ENCODE measurements at places on chromosomes 3 and 15.

- no peak for DNase-seq
Measured at GRCh38 chr15:61946778-61947177, 113.5 kb downstream of the VPS13C start.

GRCh38 chr15:34708422-34708821, 46.4 kb downstream of the GJD2 start:
- peak; percentile 19 for DNase-seq

GRCh38 chr3:25377042-25377441, 51.0 kb upstream of the RARB start:
- no peak for DNase-seq

DNA sequence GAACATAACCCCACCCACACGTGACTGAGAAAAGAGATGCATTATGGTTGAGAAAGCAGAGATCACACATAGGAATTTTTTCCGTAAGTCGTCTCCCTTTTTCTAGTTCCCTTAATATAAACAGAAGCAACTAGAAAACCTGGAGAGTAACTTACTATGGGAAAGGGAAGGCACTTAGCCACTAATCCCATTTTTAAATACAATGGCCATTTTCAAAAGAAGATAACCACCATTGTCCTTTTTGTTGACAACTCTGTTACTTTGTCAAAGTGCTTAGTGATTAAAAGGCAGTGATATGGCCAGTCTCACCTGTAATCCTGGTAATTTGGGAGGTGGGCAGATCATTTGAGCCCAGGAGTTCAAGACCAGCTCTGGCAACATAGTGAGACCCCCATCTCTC, 184.4 kb upstream of the UMPS start:
- DNase-seq, result no peak

- DNase-seq, result no peak
Measured at GRCh38 chr15:68371160-68371559, 60.8 kb downstream of the ITGA11 start.

DNA sequence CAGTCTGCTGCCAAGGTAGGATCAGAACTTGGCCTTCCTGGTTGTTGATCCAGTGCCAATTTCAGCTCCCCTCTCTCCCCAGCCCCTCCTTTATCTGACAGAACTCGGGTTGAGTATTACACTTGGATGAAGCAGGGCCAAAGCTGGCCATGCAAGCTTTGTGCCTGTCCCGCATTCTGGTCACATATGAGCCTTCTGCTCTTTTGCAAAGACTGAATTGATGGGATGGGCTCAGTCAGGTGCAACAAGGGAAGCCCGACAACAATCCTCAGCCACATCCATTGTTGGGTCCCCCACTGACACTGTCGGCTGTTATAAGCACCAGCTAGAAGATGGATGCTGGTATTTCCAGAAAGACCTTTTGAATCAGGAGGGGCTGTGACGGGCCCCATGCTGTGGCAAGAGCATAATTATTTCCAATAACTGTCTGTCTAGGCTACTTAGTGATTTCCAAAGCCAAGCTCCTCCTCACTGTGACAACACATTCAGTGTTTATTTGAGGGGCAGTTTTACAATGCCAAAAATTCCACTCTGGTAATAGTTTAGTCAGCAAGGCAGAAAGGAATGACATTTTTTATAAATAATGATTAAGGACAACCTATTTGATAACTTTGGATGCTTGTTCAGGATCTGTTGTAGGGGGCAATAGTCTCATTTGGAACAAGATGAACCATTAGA, 146.8 kb upstream of the FRMD4B start:
- no peak for DNase-seq

DNA sequence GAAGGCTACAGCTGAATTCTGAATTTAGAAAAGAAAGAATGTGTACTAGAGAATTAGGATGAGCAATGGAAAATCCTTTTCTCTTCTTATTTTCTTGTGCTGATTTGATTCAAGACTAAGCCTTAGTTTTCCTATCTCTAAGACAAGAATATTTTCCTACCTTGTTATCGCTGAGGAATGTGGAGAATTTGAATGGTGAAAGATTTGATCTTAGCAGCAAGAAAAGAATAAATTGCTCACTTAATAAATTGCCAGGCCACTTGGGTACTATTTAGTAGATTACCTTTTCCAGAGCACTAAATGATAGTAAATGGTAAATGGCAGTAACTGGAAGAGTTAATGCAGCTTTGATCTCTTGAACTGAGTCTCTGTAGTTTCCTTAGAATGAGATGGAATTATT, 145.7 kb upstream of the MEIS2 start:
- no peak for DNase-seq

DNA sequence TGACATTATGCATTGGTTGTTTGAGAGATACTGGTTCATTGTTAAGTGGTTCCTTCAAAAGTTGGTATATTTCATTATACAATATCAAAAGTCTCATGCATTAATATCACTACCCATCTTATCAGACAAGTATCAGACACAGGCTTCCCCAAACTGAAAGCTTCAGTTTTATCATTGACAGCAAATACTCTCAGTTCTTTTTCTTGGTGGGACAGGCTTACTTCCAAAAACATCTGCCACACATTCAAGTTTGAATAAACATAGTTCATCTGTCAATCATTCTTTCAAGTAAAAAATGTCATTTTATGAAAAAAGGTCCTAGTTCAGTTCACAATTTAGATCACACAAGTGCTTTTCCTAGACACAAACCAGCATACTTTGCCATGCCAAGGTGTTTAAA, 280.0 kb upstream of the TRIM42 start:
- DNase-seq, result no peak

DNA sequence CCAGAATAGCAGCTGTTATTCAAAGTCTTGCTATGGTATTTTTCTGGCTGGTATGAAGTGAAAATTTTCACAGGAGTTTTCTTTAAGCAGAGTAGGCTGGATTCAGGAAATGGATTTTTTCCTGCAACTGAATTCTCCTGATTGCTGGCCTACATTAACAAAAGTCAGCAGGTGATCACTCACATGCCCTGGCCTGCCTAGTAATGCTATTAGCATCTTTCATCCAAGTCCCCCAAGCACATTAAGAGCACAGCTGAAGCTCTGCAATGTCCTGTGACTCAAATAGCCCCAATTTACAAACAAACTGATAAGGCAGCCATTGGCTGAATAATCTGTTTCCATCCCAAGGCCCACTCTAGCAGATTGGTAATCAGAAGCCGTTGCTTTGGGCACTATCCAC, 688.3 kb upstream of the LMCD1 start:
- DNase-seq, result no peak

DNA sequence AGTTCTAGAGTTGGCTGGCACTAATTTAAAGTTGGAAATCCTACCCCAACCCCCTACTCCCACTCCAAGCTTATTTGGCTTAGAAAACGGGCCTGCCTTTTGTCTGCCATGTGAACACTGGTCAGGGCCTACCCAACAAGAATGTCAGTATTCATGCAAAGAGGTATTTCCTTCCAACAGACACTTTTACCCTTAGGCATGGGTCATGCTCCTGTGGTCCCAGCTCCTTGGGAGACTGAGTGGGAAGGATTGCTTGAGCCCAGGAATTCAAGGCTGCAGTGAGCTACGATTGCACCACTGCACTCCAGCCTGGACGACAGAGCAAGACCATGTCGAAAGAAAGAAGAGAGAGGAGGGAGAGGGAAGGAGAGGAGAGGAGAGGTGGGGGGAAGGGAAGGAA, 137.5 kb upstream of the LRTM1 start:
- no peak for DNase-seq

DNA sequence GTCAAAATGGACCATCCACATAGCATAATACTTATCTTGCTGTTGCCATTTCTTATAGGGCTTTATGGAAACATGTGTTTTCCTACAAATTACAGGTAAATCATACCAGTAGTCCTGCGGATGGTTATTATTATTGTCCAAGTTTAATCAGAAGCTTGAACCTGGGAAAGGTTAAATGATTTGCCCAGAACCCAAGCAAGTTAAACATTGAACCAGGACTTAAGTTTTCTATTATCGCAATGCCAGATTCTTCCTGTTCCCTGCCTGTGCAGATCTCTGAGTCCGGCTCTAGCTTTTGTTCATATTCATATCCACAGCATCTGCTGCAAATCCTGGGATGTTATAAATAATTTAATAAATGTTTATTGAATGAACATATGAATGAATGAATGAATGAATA, 12.5 kb downstream of the LPP start:
- no peak for DNase-seq

- no peak for DNase-seq
Measured at GRCh38 chr3:150783920-150784746, 21.2 kb upstream of the SIAH2 start.
